ENCODE measurements at places on chromosomes 12 and 14. TPM values are rescaled to one million over a fixed set of nuclear protein-coding genes. Genes with fewer than 3 reads are reported as not detected.

DNA sequence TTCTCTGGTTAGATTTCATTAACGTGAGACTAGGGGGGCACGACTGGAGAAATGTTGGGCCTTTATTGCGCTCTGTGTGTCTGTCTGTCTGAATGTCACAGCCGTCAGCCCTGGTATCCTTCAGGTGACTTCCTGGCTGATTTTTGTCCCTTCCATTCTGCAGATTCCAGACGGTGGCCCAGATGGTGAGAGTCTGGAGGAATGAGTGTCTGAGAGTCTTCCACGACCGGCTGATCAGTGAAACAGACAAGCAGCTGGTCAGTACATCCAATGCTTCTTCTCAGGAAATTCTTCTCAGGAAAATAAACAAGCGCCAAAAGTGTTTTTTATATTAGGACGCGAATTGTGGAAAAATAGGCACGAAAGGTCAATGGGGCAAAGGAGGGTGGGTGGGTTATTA lies 93.5 kb downstream of the CCDC92 start:
- DNase-seq = no peak

- no peak for DNase-seq
Observed at GRCh38 chr12:115223991-115224390, 540.0 kb upstream of the TBX3 start.

DNA sequence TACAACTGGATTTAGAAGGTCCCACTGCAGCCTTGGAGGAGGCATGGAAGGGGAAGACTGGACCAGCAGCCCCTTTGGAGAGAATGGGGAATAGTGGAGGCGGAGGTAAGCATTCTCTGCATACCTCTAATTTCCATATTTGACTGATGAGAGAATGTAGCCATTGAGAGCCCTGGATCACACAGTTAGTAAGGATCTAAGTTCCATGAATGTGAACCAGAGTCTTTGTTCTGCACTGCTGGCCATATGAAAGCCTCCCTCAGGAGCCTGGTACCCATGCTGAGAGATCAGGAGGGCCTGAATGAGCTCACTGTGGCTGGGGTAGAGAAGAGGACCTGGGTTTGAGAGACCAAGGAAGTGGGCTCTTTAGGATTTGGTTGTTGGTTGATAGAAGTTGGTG lies 192.1 kb downstream of the TMEM132C start:
- no peak for DNase-seq

- no peak for DNase-seq
Observed at GRCh38 chr12:69120354-69120753, 119.0 kb upstream of the CPSF6 start.

- DNase-seq = no peak
Observed at GRCh38 chr14:97036086-97036852, 239.1 kb downstream of the VRK1 start.

- peak; percentile 82 for DNase-seq
Observed at GRCh38 chr12:53071591-53072551, 7.3 kb downstream of the SPRYD3 start.

DNA sequence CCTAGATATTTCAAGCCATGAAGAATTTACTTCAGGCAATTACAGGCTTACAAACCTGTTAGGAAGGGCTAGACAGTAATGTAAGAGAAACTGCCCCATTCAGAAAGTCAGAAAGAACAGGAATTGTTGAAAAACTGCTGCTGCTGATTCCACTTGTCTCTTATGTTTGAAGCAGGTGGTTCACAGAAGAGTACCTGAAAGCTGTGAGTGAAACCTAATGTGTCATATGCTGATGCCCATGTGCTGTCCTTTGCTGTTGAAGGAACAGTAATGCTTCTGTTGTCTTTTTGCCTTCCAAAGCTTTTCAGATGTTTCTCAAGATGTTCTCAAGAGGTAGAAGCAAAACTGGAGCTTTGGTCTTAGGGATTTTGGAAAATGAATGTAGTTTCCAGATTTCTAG lies 39.0 kb downstream of the MNAT1 start:
- no peak for DNase-seq

DNA sequence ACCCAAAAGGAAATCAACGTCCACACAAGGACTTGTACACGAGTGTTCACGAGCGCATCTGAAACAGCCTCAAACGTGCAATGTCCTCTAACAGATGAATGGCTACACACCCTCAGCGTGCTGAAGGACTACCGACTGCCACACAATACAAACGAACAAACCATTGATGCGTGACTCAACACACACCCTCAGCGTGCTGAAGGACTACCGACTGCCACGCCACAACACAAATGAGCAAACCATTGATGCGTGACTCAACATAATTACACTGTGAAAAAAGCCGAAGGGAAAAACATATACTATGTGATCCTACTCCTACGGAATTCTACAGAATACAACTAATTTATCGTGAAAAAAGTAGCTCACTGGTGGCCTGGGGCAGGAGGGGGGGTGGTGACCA lies 25.1 kb upstream of the BTBD6 start:
- no peak for DNase-seq

DNA sequence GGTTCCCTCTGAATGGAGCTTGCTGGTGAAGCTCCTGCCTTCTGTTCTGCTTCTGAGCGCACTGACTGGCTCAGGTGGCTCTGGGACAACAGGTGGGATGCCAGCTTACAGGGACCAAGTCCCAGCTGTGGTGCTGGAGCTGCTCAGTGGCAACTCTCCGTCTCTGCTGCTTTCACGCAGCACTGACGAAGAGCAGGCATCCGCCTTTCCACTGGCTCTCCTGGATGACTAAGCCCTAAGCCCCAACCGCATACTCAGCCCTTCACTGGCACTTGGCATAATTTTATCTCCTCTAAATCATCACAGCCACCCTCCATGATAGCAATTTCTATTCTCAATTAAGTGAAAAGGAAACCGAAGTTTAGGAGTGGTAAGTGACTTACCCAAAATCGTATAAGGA lies 3.7 kb upstream of the RTL1 start:
- no peak for DNase-seq

- DNase-seq = no peak
Observed at GRCh38 chr12:59164991-59165718, 244.9 kb upstream of the LRIG3 start.

DNA sequence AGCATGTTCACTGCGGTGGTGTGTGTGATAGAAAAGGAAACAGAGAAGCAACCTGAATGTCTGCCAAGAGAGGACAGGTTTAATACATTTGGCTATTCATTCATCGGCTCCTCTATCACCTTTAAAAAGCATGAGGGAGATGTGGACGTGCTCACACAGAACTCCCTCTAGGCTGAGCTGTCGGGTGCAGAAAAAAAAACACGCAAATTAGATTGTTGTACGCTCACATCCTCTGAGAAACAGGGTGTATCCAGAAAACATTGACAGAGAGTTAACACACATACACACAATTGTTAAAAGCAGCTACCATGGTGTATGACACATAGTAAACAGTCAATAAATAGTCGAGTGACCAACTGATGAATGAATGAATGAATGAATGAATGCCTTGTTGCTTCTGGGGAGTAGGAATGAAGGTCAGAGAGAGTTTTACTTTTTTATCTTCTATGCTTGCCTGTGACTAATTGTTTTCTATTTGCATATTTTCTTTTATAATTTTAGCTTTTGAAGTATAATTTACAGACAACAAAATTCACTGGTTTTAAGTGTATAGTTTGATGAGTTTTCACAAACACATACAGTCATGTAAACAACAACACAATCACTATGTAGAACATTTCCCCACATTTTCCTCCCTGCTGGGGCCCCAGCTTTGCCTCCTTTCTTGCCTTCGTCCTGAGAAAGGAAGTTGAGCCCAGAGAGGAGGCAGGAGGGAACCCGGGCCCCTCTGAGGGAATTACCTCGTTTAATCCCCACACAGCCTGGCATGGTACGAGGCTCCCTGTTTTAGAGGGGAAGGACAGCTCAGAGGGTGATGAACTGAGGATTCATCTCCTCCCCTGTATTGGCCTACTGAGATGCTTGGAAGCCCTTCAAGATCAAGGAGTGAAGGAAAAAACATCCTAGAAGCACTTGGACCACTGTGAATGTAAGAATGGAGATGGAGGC lies 19.7 kb upstream of the FAM222A start:
- no peak for DNase-seq

- no peak for DNase-seq
Observed at GRCh38 chr14:24266344-24267244, 3.6 kb upstream of the TGM1 start.

DNA sequence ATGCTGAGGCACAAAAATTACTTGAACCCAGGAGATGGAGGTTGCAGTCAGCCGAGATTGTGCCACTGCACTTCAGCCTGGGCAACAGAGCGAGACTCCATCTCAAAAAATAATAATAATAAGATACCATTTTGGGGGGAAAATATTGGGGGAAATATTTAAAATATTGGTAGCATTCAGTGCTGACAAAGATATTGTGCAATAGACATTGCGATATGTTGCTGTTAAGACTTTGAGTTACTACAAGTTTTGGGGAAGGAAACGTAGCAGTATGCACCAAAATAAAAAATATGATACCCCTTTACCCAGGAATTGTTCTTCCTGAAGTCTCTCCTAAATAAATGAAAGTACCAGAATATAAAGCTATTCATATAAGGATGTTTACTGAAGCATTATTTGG lies 37.7 kb upstream of the MYBPC1 start:
- no peak for DNase-seq

GRCh38 chr12:1629338-1630132 lies 504 bp downstream of the WNT5B start:
- no peak for DNase-seq

- DNase-seq = no peak
Observed at GRCh38 chr12:95141310-95141709, 67.9 kb upstream of the NR2C1 start.

DNA sequence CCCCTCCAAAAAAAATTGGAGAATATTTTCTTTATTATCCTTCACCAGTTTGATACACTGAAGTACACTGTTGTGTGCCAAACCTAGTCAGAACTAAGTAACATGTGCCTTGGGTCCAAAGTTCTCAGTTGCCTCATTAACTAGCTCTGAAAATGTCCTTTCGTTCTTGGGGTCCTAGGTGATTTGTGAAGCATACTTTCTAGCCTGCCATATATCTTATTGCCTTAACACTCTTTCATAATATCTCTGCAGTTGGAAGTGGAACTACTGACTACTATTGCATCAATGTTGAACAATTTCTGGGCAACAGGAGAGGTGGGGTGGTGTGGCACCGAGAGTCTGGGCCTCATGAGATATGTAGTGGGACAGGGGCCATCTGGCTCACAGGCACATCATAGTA lies 592.9 kb upstream of the FBXO33 start:
- DNase-seq = no peak

DNA sequence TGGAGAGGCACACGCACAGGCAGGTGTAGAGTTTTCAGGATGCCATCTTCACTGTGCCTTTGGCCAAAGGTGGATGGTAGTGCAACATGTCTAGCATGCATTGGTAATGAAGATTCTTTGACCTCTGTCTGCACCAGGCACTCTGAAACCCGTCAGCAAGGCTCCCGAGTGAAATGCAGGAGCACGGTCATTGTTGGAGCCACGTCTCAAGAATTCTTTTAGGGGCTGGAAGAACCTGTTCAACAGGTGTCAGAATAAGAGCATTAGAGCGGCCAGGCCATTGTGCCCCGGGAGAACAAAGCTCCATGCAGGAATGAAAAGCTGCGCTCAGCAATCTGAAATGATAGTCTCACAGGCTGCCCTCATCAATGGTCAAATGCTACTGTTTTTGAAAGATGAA lies 40.2 kb upstream of the DICER1 start:
- DNase-seq = no peak

ACSS3 gene
- total RNA-seq = 29.4 TPM

KCNA5 gene
- total RNA-seq = 3.5 TPM

BATF gene
- total RNA-seq = not detected

FGD4 gene
- 29.2 TPM for total RNA-seq

SMCO2 gene
- total RNA-seq = not detected

PTGDR gene
- 1.9 TPM for total RNA-seq

Data from heart left ventricle (tissue), 16 donors.